ENCODE measurements at places on chromosomes 5 and 9.
A peak's percentile ranks its signal among the peaks of the same experiment; 100 is the strongest.

DNA sequence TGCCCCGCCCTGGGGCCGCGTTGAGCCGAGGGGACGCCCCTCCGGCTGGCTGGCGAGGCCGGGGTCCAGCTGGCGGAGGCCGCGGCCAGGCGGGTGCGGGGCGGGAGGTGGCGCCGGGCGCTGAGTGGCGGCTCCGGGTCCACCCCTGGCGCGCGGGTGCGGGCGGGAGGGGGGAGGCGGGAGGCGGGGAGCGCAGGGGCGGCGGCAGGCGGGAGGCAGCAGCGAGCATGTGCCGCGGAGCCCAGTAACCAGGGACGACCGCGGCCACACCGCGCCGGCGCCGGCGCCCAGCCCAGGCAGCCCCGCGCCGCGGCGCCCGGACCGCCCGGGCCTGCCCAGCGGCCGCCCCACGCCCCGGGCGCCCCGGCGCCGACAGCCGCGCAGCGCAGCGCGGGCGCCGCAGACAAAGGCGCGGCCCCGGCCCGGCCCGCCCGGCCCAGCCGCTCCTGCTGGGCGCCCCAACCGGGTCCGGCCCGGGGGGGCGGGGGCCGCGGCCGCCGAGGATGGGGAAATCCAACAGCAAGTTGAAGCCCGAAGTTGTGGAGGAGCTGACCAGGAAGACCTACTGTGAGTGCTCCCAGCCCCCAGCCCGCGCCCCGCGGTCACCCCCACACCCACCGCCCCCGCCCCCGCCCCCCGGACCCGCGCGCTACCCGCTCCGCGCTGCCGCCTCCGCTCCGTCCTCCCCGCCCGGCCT lies at the start of gene NCS1:
Gene NCS1, plus strand, starts transcription at position 244 of the 697 bp plus-strand sequence. Its CDS starts 260 bp downstream, at position 504.
- DNase-seq, result peak; percentile 78

- DNase-seq, result no peak
Measured at GRCh38 chr5:29460971-29461559, 1732.4 kb upstream of the CDH6 start.

- DNase-seq, result no peak
Measured at GRCh38 chr5:68557162-68557936, 341.8 kb downstream of the PIK3R1 start.

DNA sequence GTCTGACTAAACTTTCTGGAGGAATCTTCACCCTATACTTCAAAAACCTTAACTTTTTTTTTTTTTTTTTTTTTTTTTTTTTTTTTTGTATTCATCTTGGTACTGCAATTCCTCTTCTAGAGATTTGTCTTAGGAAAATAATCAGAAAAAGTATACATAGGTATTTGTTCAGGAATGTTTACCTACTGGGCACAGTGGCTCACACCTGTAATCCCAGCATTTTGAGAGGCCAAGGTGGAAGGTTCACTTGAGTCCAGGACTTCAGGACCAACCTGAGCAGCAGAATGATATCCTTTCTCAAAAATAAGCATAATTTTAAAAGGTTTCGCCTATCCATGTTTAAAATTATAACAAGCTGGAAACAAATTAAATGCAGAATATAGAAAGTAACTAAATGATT lies 33.3 kb upstream of the NREP start:
- no peak for DNase-seq

GRCh38 chr5:125120012-125120411 lies 373.6 kb upstream of the ZNF608 start:
- no peak for DNase-seq

- no peak for DNase-seq
Measured at GRCh38 chr5:37835380-37835973, 4.4 kb downstream of the GDNF start.

DNA sequence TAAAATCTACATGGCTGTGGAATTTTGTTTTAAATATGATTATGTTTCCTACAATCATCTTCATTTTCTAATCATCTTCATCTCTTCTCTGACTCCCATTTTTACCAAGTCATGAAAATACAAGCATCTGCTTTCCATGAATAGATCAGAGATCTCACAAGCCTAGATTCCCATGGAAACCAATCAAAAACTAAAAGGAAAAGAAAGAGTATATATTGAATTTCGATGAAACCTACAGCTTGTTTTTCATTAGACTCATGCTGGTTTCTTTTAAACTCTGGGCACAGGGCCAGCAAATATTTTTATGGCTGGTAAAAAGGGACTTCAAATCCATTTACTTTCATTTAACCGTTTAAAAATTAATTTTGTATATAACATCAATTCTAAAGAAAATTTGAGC lies 51.2 kb downstream of the INVS start:
- DNase-seq, result no peak

- no peak for DNase-seq
Measured at GRCh38 chr9:137589441-137590122, 730 bp downstream of the ZMYND19 start.

DNA sequence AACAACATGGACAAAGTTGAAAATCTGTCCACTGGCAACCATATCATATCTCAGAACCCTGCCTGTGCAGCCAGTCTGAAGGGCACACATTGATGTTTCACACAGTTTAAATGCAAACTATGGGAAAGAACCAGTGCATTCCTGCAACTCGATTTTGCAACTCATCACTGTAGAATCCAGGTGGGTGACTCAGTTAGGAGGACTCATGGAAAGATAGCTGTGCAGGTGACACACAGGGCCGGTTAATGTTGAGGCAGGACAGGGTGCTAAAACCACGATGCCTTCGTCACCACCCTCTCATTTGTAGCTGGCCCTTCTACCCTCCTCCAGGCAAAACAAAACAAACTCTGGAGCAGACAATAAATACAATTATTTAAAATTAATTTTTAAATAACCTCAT lies 62.8 kb downstream of the TLE1 start:
- no peak for DNase-seq

- DNase-seq, result peak; percentile 58
Measured at GRCh38 chr5:14767053-14767452, 102.5 kb downstream of the OTULIN start.

DNA sequence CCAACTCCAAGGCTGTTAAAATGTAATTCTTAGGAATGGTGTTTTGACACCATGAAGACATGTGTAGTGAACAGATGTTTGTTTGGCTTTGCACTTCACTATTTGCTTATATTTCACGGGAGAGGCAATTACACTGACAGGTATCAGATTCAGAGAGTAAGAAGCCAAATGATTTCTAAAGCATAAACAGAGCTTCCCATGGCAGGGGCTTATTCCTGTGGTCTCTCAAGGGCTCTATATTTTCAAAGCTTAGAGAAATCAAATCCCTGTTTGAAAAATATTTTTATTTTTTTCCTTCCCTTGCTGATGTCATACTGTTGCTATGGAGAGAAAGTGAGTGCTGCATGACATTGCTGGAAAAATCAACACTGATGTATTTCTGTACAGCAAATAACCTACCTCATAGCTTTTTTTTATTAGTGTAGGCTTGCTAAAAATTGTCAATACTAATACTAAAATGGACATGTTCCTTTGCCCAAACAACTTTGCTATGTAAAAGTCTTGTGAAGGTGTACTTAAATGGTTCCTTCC lies 161.4 kb downstream of the GIN1 start:
- DNase-seq, result no peak

DNA sequence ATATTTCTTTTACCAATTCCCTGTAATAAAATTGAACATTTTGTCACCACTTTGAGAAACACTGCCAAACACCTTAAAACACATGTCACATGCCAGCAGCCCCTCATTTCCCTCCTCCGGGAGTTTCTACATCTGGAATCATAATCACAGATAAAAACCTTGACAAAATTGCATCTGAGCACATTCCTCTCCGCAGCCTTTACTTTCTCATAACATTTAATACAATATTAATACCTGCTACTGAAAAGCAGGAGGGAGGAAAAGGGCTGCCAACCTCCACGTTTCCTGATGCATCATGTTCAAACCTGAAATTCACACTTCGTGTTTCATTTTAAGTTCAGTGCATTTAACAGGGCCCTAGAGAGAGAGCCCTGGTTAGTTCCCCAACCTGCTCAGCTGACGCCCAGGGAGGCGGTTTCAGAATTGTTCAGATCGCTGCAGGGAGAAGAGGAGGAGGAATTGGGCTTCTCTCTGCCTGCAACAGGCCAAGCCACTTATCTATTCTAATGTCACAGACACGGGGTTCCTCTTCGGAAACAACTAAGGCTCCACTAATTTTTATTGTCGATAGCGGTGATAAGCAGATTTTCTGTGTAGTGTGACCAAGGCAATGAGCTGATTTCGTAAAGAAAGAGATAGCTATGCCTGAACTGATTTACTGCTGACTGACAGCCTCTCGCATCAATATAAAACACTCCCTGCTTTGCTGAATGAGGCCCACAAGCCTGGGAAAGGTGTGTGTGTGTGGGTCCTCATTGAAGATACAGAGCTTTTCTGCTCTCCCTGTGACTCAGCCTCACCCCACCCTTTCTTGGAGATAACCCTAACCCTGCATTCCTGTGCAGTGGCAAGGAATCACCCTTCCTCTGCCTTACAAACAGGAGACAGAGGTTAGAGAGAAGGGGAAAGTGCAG lies 4.9 kb upstream of the LHX2 start:
- no peak for DNase-seq

- DNase-seq, result no peak
Measured at GRCh38 chr5:21071421-21071820, 1083.4 kb upstream of the CDH18 start.

DNA sequence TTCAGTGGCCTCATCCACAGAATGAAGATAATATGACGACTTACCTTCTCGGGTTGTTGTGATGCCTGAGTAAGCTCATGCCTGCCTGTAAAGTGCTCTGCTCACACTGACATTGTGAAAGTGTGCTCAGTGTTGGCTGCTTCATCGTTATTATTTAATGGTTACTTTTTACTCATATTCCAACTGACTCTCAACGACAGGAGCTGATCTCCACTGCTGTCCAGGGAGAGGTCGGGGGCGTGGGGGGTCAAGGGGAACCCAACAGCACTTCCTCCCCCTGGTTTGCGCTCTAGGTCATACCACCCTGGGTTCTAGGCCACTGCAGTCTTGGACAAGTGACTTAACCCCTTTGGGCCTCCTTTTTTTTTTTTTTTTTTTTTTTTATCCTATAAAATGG lies 52.9 kb upstream of the ANGPTL2 start:
- no peak for DNase-seq

GRCh38 chr5:74638970-74639806 lies 1.3 kb downstream of the ENC1 start:
- no peak for DNase-seq

- no peak for DNase-seq
Measured at GRCh38 chr5:140694276-140694675, 3.0 kb downstream of the HARS2 start.

DNA sequence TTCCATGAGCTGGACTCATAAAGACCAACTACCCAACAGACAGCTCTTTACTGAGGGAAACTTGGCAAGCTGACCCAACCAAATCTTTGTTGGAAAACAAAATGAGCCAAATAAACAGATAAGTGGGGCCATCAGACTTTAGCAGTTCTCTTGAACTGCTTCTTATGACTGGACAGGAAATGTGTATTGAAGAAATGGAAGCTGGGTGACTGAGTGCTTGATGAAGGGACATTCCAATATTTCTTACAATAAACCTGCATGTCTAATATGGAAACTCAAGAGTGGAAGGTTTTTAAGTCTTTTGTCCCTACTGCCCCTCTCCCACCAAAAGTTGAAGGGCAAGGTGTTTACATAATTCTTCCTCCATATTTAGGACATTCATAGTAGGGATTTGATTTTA lies 218.8 kb upstream of the NR4A3 start:
- no peak for DNase-seq

DNA sequence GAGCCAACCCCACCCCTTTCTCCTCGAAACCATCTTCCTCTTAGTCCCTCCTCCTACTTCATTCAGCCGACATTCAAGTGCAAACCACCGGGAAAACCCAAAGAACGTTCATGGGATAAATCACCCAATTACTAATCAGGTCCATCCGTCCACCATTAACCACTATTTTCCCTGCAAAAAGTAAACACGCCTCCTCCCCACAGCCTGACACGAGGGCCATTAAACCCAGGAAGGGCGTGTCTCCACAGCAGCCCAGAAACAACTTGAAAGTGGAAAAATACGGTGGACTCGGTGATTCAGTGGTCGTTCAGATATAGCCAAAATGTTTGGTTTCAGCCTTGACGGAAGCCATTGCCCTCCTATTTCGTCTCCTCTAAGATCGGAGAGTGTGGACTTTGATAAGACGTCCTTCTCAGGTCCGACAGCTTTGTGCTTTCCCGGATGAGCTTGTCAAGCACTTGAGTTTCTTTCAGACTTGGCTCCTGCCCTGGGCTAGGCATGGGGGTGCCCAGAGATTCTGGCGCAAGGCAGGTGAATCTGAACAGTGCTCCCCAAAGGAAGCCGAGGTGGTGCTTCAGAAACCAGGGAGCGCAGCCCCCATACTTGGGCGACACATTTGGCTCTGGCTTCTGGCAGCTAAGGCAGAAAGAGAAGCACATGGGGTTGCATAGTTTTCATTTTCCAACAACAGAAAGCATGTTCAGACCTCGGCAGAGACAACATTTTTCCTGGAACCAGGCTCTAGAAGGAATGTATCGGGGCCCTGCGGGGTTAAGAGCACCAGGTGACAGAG lies 56.6 kb downstream of the SMIM23 start:
- DNase-seq, result no peak

- no peak for DNase-seq
Measured at GRCh38 chr5:39427229-39427628, 2.4 kb upstream of the DAB2 start.

- no peak for DNase-seq
Measured at GRCh38 chr9:126678989-126679388, 65.3 kb downstream of the LMX1B start.

DNA sequence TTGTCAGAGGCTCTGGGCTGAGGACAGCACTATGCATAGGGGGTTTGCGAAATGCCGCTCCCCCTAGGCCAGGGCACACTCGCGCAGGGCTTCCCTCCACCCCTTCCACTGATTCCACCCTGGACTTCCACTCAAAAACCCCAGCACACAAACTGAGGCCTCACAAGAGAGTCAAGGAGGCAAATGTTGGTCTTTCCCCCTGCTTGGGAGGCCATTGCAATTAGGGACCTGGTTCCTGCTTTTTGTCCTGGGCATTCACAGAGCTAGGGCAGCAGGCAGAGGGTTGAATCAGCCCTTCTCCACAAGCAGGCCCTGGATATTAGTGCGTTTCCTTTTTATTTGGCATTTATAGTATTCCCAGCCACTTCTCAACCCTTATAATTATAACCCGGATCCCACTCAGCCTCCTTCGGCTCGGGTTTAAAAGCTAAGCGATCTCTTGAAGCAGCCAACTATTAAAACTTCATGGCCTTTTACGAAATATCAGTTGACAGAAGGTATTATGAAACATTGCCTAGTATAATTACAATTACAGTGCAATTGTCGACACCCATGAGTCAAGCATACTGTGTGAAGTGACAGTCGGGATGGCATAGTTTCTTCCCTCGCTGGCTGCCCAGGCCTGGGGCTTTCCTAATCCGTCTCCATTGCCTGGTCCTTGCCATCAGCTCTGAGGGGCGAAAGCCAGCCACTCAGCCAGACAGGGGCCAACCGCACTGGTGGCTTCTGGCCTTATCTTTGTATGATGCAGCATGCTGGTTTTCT lies 285.5 kb upstream of the MAP3K1 start:
- no peak for DNase-seq

- no peak for DNase-seq
Measured at GRCh38 chr5:139808481-139809330, 13.1 kb downstream of the PSD2 start.

GRCh38 chr5:127863610-127864395 lies 160.6 kb downstream of the CCDC192 start:
- DNase-seq, result no peak

Measured in G401 (cell line).